NCI-H2227 treated with DMSO at 0.1 percent for 48 hours (cell line): ENCODE measurements at places on chromosomes 1 and 21.

- DNase-seq, result no peak
Observed at GRCh38 chr1:38088791-38089190, 42.2 kb upstream of the POU3F1 start.

GRCh38 chr1:218667781-218668516 is 322.8 kb downstream of the TGFB2 start:
- DNase-seq, result no peak

GRCh38 chr1:9764550-9764949 is 59.2 kb downstream of the CLSTN1 start:
- no peak for DNase-seq

- DNase-seq, result peak; percentile 61
Observed at GRCh38 chr1:59446257-59446901, 149.5 kb downstream of the FGGY start.

GRCh38 chr1:179120736-179121135 is 38.9 kb downstream of the TOR3A start:
- DNase-seq, result no peak

GRCh38 chr1:226662642-226663326 is 76.3 kb downstream of the ITPKB start:
- no peak for DNase-seq
